ENCODE measurements at places on chromosomes 1 and 21.

- DNase-seq = no peak
Measured at GRCh38 chr1:174017231-174017970, 4.8 kb downstream of the RC3H1 start.

DNA sequence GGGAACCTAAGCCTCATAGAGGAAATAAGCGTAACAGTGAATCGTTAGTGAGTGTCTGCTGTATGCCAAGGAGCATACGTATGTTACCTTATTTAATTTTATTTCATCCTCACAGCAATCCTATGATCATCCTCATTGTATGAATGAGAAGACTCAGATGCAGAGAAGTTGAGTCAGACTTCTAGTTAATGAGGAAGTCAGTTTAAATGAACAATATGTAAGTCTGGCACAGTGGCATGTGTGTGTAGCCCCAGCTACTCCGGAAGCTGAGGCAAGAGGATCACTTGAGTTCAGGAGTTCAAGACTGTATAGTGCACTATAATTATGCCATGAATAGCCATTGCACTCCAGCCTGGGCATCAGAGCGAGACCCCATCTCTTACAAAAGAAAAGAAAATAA is 148.0 kb downstream of the ZZZ3 start:
- DNase-seq = no peak

DNA sequence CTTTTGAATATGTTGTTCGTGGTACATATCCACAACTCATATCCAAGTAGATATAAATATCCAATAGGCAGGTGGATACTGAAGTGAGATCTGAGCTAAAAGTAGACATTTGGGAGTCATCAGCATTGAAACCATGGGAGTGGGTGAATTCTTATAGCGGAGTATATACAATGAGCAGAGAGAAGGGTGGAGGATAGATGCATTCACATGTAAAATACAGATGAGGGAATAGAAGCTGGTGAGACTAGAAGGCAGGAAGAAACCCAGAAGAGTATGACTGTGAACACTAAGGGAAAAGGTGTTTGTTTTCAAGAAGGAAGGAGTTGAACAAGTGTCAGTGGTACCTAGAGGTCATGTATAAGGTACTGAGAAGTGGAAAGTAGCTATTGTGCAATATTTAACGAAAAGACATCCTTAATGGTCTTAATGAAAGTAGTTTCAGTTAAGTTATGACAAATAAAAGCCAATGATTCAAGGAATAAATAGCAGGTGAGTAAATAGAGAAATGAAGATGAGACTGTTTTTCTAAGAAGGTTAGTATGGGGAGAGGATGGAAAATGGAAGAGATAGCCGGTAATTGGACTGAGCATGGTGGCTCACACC is 181.6 kb upstream of the CACYBP start:
- DNase-seq = no peak

- DNase-seq = no peak
Measured at GRCh38 chr1:83883979-83884378, 115.0 kb downstream of the TTLL7 start.

DNA sequence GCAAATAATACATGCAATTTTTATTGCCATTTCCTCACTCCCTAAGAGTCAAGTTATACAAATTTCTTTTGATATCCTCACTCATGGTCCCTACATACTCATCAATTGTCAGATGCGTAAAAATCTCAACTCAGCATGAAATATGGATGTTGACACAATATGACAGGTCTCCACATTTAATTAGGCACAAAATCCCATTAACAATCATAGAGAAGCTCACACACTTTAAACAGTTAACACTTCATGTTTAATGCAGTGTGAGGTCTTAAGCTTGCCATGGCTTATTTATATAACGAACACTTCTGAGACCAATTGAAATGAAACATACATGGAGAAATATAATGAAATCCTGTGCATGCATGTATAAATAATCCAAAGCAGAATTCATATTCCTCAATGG is 58.6 kb downstream of the GREM2 start:
- no peak for DNase-seq

- no peak for DNase-seq
Measured at GRCh38 chr1:150997949-150998348, 8.8 kb downstream of the MINDY1 start.

GRCh38 chr1:244674446-244674845 is 21.5 kb downstream of the DESI2 start:
- no peak for DNase-seq

GRCh38 chr1:27367160-27367650 is 444 bp upstream of the MAP3K6 start:
- DNase-seq = no peak

DNA sequence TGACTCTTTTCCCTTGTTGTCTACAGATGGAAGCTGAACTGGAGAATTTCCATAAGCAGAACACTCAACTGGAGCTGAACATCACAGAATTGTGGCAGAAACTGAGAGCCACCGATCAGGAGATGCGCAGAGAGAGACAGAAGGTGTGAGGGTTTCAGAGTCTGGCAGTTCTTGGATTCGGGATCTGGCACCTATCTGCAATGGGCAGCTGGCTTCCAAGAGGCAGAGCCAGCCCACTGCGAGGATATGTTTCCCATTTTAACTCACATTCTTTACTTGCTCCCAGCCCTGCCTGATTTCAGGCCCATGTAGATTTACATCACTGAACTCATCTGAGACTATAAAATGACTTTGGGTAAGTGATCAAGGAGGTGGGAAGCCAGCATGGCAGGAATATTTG is 37.3 kb upstream of the TMEM125 start:
- DNase-seq = no peak

DNA sequence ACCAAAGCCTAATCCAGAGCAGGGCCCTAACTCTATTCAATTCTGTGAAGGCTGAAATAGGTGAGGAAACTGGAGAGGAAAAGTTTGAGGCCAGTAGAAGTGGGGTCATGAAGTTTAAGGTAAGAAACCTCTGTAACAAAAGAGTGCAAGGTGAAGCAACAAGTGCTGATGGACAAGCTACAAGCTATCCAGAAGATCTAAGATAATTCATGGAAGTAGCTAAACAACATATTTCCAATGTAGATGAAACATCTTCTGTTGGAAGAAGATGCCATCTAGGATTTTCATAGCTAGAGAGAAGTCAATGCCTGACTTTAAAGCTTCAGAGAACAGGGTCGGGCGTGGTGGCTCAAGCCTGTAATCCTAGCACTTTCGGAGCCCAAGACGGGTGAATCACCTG is 217.6 kb downstream of the GREM2 start:
- DNase-seq = no peak

- no peak for DNase-seq
Measured at GRCh38 chr1:8206391-8206790, 111.5 kb upstream of the SLC45A1 start.

DNA sequence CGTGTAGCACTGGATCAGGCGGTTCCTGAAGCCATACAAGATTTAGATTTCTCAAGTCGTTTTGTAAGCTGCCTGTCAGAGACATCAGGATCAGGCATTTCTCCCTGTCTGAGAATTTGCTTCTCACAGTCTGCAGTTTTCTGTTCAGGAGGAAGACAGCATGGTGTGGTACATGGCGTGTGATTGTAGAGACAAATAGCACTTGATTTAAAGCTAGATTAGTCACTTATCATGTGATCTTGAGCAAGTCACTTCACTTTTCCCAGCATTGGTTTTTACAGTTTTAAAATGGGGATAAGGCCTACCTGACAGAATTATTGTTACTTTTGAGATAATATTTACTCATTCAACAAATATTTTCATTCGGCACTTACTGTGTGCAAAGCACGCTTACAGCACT is 63.3 kb downstream of the AK4 start:
- DNase-seq = no peak

- DNase-seq = no peak
Measured at GRCh38 chr21:27329255-27329851, 362.5 kb upstream of the ADAMTS5 start.

DNA sequence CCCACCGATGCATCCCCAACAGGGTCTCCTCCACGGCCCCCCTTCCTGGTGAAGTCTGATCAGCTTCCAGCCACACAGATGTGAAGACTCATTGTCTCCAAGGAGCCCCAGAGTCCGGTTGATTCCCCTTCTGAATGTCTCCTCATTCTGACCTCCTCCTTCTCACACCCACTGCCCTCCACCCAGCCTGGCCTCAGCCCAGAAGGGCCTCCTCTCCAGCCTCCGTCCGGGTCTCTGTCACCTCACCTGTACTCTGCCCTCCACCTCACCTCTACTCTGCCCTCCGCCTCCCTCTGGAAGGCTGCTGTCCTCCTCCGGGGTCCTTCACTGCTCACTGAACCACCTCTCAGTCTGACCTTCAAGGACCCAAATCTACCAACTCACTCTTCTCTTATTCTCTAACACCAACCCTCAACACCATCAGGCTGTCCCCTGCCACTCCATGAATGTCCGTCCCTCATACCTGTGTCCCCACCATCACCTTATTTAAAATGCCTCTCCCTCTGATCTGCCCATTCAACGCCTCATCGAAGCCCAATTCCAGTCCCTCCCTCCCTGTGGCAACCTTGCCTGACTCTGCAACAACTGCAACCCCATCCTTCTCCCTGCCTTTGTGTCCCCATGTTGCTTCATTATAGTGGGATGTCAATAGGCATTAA is 201.2 kb downstream of the TOMM20 start:
- no peak for DNase-seq

DNA sequence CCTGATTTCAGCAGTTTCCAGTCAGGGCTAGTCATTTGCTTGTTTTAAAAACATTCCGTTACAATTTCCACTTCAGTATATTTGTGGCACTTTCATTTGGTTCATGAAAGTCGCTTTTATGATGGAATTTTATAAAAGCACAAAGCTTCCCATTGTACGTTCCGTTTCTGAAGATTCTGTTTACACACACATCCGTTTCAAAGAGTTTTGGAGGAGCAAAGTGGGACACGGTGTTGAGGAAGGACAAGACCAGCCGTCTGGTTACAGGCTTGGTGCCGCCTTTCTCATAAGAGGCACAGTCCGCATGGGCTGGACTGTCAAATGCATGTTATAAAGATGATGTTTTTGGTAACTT is 60.3 kb downstream of the FAAP20 start:
- DNase-seq = no peak

DNA sequence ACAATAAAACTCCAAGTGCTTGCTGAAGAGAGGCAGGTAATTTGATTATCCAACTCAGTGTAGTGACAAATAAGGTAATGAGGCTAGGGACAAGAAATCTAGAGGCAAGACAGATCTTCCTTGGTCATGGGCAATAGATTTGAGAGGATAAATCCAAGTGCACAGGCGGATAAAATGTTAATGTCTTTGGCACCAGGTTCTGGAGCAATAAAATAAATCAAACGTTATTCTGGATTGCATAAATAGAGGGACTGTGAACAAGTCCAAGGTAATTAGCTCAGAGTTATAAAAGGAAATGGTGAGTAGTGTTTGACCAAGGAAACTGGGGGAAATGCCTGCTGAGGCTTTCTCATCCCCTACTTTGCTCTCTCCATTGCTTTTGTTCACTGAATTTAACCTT is 329.3 kb upstream of the PROX1 start:
- DNase-seq = no peak

- no peak for DNase-seq
Measured at GRCh38 chr1:201221201-201221846, 30.7 kb downstream of the IGFN1 start.

DNA sequence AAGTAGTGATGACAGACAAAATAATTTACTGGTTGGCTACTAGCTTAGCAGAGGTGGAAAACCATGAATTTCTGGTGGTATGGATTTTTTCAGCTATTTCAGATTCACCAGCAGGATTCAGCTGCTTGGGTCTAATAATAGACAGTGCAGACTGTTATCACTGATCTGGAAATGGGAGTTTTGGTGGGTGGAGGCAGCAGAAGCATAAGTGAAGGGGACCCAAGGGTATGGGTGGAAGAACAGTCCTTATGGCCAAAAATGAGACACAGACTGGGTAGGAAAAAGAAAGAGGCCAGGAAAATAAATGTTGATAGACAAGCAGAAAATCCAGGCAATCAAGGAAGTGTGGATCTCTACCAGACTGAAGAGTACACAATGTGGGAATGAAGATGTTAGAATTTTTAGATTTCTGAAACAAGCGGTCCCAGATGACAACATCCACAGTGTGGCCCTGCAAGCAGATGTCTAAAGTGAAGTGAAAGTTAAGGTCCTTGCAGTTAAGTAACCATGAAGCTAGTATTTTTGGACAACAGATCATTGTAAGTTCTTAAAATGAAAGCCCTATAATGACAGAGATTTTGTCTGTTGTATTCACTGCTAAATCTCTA is 24.7 kb downstream of the LYST start:
- DNase-seq = no peak

- DNase-seq = no peak
Measured at GRCh38 chr1:217876896-217877295, 245.8 kb downstream of the SPATA17 start.

DNA sequence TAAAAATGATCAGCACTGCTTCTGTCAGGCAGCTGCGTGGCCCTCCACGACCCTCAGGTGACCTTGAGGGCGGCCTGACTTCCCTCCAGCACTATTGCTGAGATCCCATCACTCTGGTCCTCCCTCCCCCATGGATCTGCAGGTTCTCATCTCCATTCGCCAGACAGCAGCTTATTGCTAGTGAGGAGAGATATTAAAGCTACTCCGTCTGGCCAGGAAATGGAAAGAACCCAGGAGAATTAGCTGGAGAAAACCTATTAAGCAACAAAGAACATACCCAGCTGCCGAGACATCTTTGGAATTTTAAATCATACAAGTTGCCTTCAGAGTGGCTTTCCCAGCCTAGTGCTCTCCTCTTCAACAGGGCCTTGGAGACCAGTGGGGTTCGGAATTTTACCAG is 25.7 kb upstream of the KCNN3 start:
- no peak for DNase-seq

DNA sequence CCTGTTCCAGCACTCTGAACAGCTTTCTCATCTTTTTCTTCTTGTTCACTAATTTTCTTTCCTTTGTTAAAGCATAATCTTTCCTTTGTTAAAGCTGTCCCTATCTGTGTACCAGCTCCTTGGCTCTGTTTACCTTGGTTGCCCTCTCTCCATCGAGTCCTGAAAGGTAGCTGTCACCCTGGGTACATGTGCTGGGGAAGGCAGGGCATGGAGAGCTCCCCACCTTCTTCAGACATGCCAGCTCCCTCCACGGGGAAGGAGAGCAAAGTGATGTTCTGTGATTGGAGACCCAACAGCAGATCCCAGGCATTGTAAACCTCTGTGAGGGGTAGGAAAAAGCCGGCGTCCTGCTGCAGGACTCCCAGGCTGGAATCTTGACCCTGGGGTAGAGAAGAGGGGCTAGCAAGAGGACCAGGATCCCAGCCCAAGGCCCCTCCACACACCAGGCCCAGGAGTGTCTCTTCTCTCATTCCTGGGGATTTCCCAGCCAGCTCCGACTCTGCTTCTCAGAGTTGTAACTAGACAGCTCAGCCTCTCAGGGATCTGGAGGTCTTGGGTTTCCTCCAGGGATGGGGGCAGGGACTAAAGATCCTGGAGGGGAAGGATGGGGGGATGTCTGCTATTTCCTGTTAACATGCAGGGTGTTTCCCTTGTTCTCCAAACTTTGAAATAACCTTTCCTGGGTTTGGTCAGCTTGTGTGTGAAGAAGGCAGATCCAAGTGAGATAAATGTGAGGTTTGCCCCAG is 34.4 kb downstream of the TMCC2 start:
- no peak for DNase-seq

Measured in stimulated activated CD4-positive, alpha-beta T cell treated with anti-CD3 and anti-CD28 coated beads, Interleukin-1b, Interleukin-23, amount 100 ng/mL, for 4 hours (primary cell).